ENCODE measurements at places on chromosomes 7 and 10.

GRCh38 chr10:70682920-70683600, 10.8 kb downstream of the ADAMTS14 start:
- DNase-seq = no peak

DNA sequence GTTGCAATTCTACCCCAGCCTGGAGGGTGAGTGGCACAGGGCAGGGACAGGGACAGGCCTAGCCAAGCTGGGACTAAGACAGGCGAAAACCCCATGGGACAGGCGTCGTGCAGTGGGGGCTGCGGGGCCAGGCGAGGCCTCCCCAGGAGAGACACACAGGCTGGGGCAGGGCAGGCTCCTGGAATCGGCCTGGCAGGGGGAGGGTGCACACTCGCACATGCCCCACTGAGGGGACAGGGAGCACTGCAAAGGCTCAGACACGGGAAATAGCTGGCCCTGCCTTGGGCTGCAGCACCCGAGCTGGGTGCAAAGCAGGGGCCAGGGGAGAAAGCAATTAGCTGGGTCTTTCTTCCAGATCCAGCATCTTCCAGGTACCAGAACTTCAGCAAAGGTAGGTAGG, 10.4 kb downstream of the LAT2 start:
- no peak for DNase-seq

GRCh38 chr10:117860135-117860534, 186.6 kb downstream of the RAB11FIP2 start:
- DNase-seq = no peak

- no peak for DNase-seq
These were observed 33.9 kb downstream of the STARD3NL start for GRCh38 chr7:38211940-38212339.

- peak; percentile 70 for DNase-seq
These were observed 166.1 kb downstream of the ST7 start for GRCh38 chr7:117119192-117119924.

DNA sequence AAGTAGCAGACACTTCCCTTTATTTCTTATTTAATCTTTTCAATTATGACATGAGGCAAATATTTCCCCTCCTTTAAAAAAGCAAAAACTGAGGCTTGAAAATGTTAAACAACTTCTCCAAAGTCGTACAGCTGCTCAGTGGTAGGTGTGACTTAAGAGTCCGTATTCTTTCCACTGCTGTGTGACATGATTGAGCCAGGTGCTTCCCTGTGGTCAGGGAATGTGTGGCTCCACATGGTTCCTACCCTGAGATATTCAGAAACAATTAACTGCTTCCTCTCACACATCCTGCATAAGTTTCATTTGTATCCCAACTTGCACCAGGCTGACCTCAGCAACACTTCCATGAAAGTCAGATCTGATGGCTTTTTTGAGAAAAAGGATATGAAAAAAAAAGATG, 13.6 kb downstream of the OPALIN start:
- no peak for DNase-seq

DNA sequence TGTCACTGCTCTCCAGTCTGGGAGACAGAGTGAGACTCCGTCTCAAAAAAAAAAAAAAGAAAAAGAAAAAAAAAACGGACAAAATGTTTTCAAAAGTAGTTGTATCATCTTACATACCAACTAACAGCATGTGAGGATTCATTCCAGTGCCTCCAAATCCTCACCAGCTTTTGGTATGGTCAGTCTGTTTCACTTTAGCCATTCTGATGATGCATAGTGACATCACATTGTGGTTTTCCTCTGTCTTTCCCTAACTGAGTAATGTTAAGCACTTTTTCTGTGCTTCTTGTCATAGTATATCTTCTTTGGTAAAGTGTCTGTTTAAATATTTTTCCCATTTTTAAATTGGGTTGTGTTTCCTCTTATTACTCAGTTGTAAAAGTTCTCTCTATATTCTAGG, 251.4 kb upstream of the CTBP2 start:
- DNase-seq = no peak

- no peak for DNase-seq
These were observed 123.3 kb upstream of the LSM8 start for GRCh38 chr7:118060692-118061091.

- DNase-seq = no peak
These were observed 22.3 kb upstream of the PITRM1 start for GRCh38 chr10:3194871-3195270.

DNA sequence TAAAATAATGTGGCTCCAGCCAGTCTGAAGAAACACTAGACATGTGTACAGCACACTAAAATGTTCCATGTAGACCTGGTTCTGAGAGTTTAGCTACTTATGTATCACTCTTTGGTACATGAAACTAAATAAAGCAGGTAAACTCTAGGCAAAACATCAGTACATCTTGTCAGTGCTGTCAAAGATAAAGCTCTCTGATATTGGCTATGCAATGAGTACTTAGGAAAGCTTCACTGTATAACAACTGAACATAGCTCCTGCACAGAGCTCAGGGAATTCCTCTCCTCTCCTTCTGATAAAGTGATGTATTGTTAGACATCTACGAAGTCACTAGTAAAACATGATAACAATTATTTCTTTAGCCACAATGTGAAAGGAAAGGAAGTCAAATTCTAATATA, 3.5 kb downstream of the LRRN3 start:
- peak; percentile 50 for DNase-seq

DNA sequence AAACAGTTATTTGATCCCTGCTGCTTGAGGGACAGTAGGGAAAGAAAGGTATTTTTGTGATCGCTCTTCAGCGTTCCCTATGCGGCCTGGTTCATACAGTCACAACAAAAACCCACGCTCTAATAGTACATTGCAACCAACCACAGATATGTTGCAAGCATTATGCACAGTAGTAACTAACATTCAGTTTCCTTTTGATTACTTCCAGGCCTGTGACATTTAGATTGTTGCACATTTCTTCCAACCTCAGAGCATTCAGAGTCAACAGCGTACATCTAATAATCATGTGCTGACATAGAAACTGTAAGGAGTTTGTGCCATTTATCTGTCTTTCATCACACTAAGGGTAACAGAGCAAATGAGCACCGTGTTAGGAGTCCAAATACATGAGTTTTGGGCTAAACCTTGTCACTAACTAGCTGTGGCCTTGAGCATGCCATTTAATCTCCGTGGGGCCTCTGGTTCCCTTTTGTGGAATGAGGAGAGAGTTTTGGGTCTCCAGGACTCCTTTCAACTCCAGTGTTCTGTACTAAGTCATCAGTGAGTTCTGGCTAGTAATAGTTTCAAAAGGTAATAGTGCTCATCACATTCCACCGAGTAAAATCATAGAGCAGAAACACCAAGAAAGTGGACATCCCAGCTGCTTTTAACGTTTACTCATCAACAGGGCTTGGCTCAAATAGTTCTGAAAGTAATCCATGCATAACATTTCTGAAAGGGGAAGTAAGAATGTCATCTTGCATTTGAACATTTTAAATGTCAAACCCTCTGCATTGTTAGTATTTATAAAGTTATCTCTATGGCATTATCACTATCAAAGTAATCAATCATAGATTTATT, 99.0 kb upstream of the FZD1 start:
- no peak for DNase-seq

DNA sequence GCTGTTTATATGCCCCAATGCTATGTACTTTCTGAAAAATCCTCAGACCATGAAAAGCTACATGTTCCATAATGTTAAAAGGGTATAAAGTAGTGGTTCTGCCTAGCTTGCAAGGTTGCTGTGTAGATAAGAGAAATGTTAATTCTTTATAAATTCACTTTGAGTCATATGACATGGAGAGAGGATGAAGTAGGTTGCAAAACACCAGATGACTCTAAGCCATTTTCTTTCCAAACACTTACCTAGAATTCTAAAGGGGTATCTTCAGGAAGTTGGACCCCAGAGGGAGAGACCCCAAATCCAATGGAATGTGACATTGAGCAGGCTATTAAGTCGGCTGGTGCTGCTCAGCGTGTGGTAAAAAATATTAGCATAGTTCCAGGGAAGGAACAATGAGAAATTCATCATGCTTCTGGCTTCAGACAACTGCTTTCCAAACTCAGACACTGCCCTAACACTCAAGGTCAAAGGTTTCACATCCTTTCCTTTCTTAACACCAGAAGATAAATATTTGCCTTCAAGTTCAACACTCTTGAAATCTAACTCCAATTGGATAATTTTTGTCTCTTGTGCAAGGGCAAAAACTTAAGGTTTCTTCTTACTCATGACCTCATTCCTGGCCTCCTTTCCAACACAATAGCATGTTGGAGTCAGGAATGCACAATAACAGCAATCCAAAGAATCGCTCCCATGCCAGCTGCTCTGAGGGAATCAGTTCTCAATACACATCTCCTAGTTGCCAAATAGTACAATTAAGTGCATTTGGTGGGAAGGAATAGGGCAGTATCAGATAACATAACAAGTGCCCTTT, 100.7 kb upstream of the AFAP1L2 start:
- DNase-seq = no peak

DNA sequence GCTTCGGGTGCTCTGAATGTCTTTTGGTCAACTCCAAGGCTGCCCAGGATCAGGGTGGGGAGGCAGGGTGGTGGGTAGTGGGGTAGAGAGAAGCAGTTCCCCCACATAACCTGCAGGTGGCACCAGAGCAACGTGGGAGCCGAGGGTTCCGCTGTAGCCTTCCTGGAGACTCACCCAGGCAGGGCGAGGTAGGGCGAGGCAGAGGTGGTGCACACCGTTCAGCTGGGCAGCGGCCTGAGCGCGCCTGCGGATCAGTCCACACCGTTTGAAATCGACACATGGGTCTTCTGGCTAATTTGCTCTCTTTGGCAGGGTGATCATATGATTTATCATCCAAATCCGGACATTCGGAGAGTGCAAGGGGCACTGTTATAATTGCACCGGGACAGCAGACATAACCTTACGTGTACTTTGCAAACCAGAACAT, 41.4 kb upstream of the MAP3K8 start:
- peak; percentile 42 for DNase-seq
